ENCODE measurements at places on chromosomes 5 and 9.

DNA sequence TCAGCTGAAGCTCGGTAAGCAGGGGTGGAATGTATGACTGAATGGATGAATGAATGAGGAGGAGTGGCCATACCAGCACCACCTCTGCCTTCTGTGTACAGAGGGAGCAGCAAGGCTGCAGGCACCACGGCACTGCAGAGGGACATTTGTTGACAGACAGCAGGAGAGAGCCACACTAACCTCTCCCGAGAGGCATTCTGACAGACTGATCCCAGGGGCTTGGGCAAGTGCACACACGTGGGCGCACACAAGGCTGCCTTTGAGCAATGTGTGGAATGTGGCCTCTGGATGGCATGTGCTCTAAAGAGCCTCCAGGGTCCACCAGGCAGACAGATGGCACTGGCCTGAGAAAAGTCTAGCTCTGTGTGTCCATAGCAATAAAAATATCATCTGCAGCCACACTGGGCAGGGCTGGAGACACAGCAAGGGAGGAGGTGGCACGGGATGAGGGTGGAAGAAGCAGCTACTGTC is 111.8 kb downstream of the ACTL7B start:
- no peak for DNase-seq

DNA sequence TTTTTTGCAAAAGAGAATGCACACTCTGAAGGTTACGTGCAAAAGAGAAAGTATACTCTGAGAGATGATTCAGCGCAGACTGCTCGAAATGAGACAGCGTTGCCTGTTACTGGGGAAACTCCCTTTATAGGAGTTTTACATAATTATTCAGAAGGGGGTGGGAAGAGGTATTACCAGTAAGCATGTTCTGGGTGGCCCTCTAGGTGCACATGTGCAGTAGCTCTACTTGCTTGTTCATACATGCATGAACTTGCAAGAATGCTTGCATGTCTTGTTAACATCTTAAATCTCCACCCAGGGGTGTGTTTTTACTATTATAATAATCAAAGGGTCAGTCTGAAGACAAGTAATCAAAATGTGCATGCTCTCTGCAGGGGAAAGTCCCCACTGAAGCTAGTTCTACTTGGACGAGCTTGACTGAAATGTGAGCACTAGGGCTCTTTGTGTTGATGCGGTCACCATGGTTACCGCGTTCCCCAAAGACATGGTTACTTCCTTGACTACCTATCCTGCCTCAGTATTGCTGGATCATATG is 75.5 kb downstream of the SGCD start:
- no peak for DNase-seq

DNA sequence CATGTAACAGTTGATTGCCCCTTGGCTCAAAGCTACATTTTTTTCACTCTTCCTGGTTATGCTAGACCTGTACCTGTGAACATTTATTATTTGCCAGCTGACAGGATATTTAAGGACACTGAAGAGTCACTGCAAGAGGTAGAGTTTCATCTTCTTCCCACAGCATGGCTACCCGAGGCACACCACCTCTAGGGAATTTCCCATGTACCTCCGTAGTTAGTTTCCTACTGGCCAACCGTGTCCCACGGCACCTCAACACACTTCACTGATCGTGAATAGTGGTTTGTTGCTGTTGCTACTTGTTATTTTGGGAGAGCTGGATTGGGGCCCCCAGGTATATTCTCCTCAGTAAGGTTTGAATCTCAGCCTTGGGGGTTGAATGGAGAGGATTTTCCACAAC is 648.6 kb downstream of the SEMA5A start:
- no peak for DNase-seq

GRCh38 chr9:5478206-5478605 is 27.9 kb downstream of the CD274 start:
- DNase-seq = no peak

- DNase-seq = no peak
Observed at GRCh38 chr5:15610216-15610615, 110.2 kb downstream of the FBXL7 start.

- no peak for DNase-seq
Observed at GRCh38 chr9:111870774-111871498, 25.7 kb upstream of the UGCG start.

- DNase-seq = no peak
Observed at GRCh38 chr5:77028631-77029375, 1.4 kb upstream of the AGGF1 start.

- DNase-seq = no peak
Observed at GRCh38 chr5:40278881-40279280, 400.8 kb upstream of the PTGER4 start.

- DNase-seq = peak; percentile 78
Observed at GRCh38 chr9:6054280-6055099, 39.1 kb upstream of the RANBP6 start.

DNA sequence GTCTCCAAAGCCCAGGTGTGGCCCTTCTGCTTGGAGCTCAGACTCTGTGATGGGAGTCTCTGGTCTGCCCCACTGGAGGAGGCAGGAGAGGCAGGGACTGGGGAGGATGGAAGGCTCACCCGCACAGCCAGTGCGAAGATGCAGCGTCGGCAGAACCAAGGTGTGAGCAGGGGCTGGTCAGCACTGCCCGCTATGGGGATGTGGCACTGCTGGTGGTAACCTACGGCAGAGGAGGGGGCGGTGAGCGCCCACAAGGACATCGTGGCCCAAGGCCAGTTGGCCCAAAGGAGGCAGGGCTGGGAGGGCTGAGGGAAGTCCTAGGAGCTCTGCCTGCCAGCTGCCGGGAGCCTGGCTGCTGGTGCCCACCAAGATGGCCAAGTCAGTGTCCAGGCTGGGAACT is 7.3 kb downstream of the PHF19 start:
- no peak for DNase-seq

GRCh38 chr5:147965715-147966114 is 59.4 kb upstream of the C5orf46 start:
- no peak for DNase-seq

DNA sequence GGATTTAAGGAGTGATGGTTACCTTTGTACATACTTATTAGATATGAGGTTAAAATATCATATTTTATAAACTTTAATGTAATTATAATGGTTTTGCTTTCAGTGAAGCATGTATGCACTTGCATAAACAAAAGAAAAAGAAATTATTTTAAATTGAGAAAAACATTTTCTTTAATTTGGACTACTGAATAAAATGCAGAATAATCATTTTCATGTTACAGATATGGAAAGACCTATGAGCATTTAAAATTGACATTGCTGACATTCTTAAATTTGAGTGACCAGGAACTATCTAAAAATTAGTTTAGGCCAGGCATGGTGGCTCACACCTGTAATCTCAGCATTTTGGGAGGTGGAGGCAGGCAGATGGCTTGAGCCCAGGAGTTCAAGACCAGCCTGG is 49.2 kb downstream of the LIX1 start:
- no peak for DNase-seq

- DNase-seq = no peak
Observed at GRCh38 chr5:178388386-178389025, 155.9 kb upstream of the PHYKPL start.

DNA sequence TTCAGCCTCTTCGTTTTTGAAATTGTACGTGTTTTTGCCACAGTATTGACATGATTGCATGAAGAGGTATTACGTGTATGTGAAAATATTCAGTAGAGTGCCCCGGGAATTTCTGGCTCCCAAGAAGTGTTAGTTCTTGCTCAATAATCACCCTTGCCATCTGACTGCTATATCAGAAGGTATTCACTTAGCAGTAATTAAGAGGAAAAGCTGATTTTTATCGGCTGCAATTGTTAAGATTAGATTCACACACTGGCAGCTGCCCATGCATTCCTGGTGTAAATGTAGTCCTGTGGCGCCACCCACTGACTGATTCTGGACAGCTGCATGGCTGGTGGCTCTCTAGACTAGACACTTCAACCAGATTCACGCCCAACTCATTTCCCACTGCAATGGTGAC is 440.1 kb upstream of the ADAMTS16 start:
- peak; percentile 50 for DNase-seq

- no peak for DNase-seq
Observed at GRCh38 chr5:154309371-154309745, 118.8 kb downstream of the GALNT10 start.

- no peak for DNase-seq
Observed at GRCh38 chr9:36441966-36442365, 41.9 kb upstream of the RNF38 start.

- DNase-seq = no peak
Observed at GRCh38 chr9:94144394-94144793, 60.1 kb downstream of the PTPDC1 start.

DNA sequence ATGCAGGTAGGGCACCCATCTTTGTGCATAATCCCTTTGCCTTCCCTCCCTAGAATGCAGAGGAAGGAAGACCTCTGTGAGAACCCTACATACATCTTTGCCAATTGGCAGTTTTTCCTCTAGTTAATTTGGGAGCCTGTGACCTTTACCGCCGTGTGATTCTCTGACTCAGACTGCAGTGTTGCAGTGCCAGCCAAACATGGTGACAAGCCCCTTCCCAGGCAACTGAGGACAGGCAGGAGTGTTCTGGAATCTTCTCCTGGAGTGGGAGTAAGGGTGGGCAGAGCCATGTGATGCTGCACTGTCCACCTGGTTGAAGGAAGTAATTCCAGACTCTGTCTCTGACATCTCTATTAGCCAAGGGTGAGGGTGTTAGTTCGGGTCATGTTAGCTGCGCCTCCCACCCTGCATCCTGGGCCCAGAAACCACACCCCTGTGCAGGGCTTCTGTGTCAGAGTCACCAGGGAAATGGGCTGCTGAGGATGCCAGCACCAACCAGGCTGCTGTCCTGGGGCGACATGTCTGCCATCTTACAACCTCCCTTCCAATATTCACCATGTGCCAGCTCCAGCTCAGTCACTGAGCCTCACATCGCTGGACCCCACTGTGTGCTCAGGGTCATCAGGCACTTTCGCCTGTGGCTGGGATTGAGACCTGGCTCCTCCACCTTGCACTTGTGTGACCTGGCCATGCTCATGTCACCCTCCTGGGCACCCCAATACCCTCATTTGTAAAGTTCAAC is 21.8 kb downstream of the KCNIP1 start:
- no peak for DNase-seq

DNA sequence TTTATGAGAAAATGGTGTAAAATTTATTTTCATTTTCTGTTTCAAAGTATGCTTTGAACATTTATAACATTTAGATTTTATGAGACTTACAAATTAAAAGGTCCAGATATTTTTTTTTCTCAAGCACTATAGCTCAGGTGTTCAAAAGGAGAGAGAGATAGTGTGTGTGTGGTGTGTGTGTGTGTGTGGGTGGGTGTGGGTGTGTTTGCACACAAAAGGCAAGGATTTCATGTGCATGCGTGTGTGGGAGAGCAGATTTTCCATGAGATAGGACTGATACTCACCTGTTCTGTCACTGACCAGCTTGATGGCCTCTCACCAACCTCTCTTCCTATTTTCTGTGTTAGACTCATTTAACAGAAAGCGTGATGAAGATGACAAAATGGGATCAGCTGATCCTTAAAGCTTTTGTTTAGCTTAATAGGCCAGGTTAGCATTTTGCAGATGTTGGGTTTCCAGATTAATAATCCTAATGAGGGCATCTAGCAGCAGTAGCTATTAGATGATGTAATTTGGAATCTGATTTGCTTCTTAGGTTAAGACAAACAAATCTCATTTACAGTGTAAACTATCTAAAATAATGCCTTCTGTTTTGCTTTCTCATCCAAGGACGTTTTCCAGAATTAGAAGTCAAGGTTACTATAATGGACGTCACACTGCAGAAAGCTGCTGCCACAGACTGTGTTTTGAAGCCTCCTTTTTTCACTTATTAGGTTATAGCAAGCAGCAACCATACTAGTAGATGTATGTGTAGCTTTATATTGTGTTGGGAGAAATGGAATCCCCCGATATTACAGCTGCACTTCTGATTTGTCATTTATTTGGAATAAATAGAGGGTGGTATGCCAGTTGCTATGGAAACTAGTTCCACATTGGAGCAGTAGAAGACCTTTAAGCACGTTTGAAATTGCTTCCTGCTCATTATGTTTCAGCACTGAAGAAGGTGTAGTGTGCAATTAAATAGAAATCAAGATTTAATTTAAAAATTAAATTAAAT is 355.6 kb downstream of the TAF11L14 start:
- no peak for DNase-seq

- no peak for DNase-seq
Observed at GRCh38 chr5:149246906-149247305, 24.8 kb upstream of the AFAP1L1 start.

- no peak for DNase-seq
Observed at GRCh38 chr9:92589923-92590322, 54.1 kb upstream of the ECM2 start.

DNA sequence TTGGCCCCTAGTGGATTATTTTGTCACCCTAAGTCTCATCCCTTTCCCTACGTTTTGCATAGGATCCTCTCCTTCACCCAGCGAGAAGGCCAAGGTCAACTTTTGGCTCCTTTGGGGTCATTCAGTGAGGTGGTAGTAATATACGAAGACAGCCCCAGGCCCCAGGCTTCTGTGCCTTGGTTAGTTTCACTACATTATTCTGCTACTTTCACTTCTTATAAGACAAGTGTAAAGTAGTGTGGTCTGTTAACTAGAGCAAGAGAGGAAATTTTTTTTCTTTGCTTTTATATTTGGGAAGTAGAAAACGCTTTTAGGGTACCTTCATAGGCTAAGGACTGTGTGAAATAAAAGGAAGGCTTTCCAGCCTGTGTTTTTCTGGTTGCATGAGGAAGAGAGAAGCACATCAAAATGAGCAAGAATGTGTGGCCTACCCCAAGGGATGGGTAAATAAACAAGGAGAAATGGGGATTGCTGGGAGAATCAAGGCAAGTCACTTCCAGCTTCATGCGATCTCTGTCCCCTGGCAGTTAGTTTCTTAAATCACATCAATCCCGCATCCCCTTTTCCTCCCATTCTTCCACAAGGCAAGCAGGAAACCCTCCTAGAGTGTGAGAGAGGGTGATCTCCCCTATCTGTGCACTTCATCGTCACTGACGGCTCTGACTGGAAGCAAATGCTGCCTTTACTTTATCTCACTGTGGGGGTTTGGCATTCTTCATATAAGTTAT is 677.0 kb upstream of the WWC1 start:
- no peak for DNase-seq

DNA sequence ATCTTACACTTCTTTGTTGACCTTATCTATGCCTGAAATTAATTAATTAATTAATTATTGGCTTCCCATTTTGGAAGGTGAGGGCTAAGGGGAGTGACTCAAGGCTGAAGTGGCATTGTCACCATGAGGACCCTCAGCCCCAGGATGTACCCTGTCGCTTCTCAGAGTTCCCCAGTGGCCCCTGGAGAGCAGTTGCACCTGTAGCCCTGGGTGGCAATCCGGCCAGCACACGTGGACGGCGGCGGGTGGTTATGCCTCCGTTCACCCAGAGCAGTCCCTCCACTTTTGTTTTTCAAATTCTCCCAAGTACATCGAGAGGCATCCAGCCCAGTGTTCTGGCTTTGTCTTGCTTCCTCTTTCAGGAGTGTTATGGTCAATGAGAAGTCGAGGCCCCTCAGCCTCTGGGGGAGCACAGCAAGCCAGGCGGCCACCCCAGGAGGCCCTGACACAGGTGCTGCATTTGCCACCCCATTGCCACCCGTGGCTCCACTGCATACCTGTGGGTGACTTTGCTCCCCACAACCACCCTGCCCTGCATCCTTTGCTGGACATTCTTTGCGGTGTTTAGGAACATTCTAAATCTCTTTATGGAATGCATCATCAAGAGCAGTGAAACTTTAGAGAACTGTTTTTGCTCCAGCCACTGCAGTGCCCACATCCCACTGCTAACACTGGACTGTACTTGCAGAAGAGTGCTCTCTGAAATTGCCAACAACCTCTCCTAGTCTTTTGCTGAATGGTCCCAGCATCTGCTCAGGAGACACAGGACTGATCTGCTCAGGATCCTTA is 11.5 kb upstream of the IRX2 start:
- DNase-seq = no peak

- no peak for DNase-seq
Observed at GRCh38 chr5:173967241-173967640, 21.7 kb upstream of the C5orf47 start.

- DNase-seq = peak; percentile 39
Observed at GRCh38 chr9:105656131-105656921, 5.9 kb upstream of the TAL2 start.

All from BE2C (cell line).